Thoracic aorta (tissue), 2 donors: ENCODE measurements at places on chromosomes 13 and 19.

DNA sequence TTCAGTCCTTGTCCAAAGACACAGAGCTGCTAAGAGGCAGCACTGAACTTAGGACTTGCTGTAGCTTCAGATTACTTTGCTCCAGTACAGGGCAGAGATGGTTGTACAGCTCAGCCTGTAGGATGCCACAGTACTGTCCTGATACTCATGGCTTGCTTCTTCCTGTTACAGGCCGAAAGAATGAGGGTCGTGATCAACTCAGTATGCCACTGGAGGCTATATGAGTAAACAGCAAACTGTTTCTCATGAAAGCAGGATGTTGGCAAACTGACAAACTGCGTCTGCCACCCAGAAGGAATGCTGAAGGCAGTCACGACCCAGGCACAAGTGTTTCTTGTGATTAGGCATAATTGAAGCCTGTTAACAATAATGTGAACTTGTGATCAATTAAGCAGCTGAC is 2.8 kb downstream of the ZNF749 start:
- DNase-seq: no peak

- no peak for DNase-seq
Observed at GRCh38 chr19:3274942-3275582, 50.6 kb downstream of the CELF5 start.

- no peak for DNase-seq
Observed at GRCh38 chr19:49896863-49897621, at the start of gene IL4I1. IL4I1 (minus strand) TSS chr19:49896887; CDS start chr19:49896160, 727 bp downstream.

GRCh38 chr13:41327994-41328790 is 17.1 kb downstream of the NAA16 start:
- no peak for DNase-seq
